ENCODE measurements at places on chromosomes 16 and 17.

GRCh38 chr16:69823831-69824563, 61.9 kb downstream of the WWP2 start:
- DNase-seq: no peak

DNA sequence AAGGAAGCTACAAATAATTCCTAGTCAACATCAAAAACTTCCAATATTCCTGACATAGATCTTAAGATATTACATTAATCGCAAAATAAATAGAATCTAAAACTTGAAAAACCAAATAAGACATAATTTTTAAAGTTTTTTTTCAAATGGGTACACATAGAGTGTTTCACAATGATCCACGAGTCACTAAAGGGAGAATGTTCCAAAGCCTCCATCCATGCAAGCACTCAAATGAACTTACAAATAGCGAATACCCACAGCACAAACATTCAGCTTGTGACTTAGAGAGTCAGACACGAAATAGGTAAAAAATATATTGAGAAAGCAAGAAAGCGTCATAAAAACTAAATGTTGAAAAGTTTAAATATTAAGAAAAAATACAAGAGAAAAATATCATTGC, 65.7 kb downstream of the CEP112 start:
- no peak for DNase-seq

DNA sequence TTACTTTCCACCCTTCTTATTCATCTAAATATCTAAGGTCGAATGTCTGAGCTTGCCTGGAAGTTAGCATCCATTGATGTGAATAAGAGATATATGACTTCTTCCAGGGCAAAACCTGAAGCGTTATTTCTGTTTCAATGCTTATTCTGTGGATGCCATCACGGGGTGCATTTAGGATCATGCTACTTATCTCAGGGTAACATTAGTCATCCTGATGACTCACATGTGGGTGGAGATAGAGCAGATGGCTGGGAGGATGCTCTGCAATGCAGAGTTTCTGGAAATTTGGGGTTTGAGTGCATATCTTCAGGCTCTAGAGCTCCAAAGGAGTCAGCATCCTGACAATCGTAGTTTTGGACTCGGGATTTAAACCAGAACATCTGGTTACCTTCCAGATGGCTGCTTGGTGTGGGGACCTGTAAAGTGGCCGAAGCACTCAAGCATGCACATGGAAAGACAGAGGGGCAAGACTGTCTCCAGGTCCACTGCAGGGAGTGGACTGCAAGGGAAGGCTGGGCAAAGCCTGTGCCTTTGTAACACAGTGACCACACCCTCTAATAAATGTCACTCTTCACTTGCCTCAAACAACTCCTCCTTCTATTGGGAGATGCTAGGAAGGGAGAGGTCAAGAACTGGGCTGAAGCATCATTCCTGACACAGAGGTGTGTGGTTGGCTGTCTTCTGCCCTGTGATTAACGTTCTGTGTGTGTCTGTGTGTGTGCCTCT, 175.2 kb upstream of the SALL1 start:
- no peak for DNase-seq

DNA sequence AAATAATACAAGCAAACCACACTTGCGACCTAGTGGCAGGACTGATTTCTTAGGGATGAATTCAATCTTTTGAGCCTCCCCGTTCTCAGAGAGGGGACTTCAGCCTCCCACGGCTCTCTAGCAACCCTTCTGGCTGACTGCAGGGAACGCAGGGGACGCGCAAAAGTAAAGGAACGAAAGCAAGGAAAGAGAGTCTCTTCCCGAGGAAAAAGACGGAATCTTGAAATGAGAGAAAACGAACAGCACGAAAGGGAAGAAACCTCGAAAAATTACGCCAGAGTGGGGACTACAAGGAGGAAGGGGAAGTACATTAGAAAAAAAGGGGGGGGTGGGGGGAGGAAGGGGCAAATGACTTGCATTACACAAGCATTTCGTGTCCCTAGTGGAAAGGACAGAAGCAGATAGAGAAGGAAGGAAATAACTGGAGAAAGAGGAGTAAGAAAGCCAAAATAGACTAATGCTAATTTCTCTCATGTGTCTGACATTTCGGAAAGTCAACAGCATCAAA, 1.2 kb downstream of the GRB2 start:
- DNase-seq: peak; percentile 69

DNA sequence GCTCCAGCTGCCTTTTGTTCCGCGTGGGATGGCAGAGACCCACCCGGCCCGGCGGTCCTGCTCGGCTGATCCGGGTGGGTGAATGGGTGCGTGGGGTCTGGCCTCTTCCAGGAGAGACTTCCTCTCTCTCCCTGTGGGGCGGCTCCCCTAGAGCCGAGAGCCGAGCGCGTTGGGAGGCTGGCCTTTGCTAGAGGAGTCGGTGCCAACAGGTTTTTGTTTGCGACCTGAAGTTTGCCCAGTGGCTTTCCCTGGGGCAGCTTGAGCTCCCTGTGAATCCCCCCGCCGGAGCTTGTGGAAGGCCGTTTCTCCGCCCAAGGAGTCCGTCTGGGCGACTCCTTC, 970 bp downstream of the EPN2 start:
- DNase-seq: no peak

GRCh38 chr17:80389011-80389995, 25.7 kb upstream of the ENDOV start:
- DNase-seq: no peak

DNA sequence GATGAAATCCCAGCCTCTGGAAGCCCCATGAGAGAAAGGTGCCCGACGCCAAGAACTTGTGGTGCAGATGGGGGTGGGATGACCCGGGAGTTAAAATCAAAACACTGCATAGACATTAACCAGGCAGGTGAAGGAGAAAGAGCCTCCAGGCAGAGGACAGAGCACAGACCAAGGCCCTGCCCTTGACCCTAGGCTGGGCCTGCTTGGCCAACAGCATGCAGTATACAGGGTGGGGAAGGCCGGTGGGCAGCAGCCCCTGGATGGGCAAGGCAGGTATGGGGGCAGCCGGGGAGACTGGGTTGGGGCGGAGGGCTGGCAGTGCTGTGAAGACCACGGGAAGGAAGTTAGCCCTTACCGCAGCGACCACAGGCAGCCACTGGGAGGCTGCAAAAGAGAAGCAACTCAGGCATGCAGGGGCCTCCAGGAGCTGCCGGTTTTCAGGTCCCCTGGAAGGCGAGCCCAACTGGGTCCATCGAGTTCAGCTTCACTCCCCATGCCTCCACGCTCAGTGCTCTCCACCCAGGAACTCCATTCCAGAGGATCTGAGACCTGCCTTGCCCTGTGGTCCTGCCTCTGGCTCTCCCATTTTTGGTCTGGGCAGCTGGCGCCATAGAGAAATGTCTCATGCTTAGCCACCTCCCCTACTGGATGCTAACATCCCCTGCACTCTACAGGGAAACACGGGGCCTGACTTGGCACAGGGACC, 81.2 kb downstream of the C16orf95 start:
- no peak for DNase-seq

GRCh38 chr16:14051103-14051729, 19.9 kb upstream of the MRTFB start:
- no peak for DNase-seq

- no peak for DNase-seq
Observed at GRCh38 chr17:35099908-35100307, 19.8 kb downstream of the RAD51D start.

- DNase-seq: no peak
Observed at GRCh38 chr16:17590711-17591654, 120.2 kb upstream of the XYLT1 start.

- DNase-seq: no peak
Observed at GRCh38 chr16:81521141-81521626, 76.6 kb downstream of the CMIP start.

DNA sequence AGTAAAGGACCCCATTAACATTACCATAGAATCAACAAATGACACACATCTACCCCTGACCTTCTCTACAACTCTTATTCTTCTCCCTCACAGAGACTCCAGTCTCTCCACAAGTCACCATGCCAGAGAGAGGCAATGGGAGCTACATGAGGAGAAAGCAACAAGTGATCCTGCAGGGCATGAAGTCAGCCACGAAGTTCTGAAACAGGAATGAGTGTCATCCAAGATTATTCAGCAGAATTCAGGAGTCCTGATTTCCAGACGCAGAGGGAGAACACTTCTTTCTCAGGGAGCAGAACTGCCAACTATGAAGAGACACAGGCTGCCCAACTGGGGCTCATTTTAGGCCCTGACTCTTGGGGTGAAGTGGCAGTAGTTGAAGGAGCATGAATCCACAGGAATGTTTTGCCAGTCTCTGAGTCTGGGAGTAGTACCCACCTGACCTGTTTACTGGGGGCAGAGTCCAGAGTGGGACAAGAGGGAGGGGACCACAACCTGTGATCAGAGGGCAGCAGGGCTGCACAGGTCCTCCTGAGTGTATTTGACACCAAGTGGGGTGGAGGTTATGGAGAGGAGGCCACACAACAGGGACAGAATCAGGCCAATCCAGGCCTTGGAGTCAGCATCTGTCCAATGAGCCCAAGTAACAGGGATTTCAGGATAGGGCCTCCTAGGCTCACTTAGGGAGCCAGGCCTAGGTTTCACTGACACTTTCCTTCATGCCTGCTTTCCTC, 2.4 kb upstream of the MTMR4 start:
- DNase-seq: no peak

DNA sequence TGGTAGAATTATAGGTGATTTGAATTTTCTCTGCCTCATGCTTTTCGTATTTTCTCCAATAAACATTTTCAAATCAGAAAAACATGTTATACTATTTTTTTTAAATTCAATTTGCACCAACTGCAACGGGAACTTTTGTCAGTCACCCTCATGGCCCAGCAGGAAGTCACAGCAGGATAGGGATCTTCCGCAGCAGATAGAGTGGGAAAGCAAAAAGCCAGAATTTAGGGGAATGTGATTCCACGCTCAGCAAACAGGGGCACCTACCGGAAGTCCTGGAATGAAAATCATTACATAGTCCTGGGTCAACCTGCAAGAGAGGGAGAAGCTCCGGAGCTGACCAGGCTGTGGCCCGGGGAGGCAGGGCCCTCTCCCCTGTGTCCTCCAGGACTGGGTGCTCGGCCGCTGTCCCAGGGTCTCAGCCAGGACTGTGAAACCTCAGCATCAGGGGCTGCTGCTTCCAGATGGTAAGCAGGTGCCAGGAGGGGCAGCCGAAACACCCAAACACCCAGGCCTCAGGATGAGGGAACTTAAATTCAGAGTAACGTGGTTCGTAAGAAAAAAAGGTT, 3.9 kb downstream of the SLC47A2 start:
- no peak for DNase-seq

- no peak for DNase-seq
Observed at GRCh38 chr17:35534576-35535093, 2.8 kb downstream of the SLFN12L start.

GRCh38 chr17:67693811-67694210, 23.9 kb upstream of the NOL11 start:
- no peak for DNase-seq

GRCh38 chr17:78474614-78475146, 96.2 kb downstream of the PGS1 start:
- no peak for DNase-seq

DNA sequence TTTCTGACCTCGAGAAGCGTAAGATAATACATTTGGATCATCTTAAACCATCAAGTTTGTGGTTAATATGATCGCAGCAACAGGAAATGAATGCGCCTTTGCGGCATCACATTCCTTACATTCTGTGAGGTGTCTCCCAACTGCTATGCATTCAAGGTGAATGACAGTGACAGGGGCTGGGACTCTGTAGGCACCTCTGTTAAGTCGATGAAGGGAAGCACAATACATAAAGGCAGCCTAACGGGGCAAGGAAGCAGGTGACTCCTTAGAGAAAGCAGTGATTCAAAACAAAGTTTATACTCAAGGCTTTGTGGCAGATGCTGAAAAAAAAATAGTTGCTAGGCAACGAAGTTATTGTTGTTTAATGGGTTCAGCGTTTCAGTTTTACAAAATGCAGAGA, 21.6 kb upstream of the EVPL start:
- DNase-seq: no peak

GRCh38 chr17:56890390-56890789, 23.5 kb downstream of the TRIM25 start:
- no peak for DNase-seq

GRCh38 chr17:3843935-3844516, 2.0 kb downstream of the NCBP3 start:
- DNase-seq: peak; percentile 56

- no peak for DNase-seq
Observed at GRCh38 chr16:1630450-1631213, 18.5 kb downstream of the CRAMP1 start.

GRCh38 chr16:54718376-54718775, 212.3 kb upstream of the IRX5 start:
- DNase-seq: no peak

GRCh38 chr17:37710344-37710886, 34.4 kb downstream of the HNF1B start:
- DNase-seq: peak; percentile 22

DNA sequence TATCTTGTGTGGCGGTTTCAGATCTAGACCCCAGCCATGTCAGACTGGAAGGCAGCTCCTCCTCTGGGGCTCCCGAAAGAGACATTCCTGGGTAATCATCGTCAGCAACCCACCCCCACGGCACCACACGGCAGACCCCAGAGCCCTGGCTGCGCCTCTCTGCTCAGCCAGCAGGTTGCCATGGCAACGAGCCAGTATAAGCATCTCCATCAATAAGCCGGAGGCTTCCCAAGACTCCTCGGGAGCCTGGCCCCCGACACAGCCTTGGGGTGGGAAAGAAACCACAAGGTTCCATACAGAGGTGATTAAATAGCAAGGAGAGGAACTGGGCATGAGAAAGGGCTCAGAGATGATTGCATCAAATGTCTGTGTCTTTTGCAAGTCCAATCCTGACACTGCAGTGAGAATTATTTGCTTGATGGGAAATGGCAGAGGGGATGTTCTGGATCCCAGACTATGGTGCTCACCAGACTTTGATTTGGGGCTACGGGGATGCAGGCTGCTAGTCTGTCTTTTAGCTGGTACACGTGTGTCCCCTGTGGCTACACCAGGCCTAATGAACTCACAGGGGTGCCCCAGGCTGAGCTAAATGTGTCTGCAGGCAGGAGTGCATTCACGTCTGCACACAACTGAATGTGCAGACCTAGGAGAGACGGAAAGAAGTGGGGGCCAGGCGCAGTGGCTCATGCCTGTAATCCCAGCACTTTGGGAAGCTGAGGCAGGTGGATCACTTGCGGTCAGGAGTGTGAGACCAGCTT, 320.5 kb upstream of the TNRC6C start:
- no peak for DNase-seq

DNA sequence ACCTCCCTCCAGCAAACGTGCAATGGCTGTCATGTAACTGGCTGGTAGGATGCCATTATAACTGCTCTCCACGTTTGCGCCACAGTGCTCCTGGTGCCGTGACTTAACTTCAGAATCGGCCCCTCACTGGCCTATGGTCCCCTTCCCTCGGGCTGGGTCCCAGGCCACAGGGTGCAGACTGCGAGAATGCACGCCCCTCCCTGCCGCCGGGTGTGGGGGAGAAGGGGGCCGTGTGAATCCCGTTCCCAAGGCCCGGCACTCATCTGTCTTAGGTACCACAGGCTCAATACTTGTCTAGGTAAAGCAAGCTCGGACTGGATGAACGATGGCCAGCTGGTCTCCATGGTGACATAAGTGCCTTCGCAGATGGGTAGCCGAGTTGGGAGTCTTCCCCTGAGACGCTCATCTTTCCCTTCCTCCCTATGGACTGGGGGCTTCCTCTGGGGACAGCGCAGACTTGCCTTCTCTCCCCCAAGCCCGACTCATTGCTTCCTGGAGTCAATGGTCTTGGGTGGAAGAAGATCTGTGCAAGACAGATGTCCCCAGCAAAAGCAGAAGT, 37.8 kb downstream of the TIMM22 start:
- DNase-seq: no peak

GRCh38 chr17:47220531-47220999, 11.4 kb downstream of the MYL4 start:
- DNase-seq: no peak

Data from HCT116 (cell line).